ENCODE measurements at places on chromosomes 4 and X.

GRCh38 chr4:52592287-52592686 lies 66.8 kb downstream of the USP46 start:
- no peak for DNase-seq

DNA sequence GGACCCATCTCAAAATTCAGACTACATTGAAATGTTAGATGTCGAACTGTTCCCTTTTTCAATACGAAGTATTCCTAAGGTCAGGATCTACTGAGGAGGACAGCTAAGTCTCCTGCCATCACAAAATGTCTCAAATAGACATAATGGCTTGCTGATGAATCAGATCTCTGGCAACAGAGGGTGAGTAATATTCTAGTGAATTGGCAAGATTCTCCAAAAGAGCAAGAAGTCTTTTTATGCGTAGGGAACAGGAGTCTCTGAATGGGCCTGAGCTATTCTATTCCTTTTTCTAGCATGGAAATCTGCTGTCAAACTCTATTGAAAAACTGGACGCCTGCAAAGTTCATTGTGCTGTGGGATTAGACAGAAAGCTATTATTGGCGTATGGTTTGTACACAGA lies 145.4 kb downstream of the FNIP2 start:
- peak; percentile 60 for DNase-seq

GRCh38 chrX:101415180-101416145 lies 7.4 kb downstream of the HNRNPH2 start:
- no peak for DNase-seq

- DNase-seq: peak; percentile 34
These were observed 78.7 kb downstream of the PRKG2 start for GRCh38 chr4:81136161-81136905.

- no peak for DNase-seq
These were observed 78.2 kb upstream of the DHX15 start for GRCh38 chr4:24662542-24662941.

GRCh38 chr4:82799006-82799881 lies 648 bp upstream of the SCD5 start:
- no peak for DNase-seq

GRCh38 chr4:96356591-96357370 lies 516.9 kb downstream of the PDHA2 start:
- no peak for DNase-seq
